ENCODE measurements at places on chromosomes 3 and 15. TPM values are rescaled to one million over a fixed set of nuclear protein-coding genes. Genes with fewer than 3 reads are reported as not detected.

Gene PARP6
- total RNA-seq = 33.7 TPM

Gene FOXB1
- total RNA-seq = not detected

Gene LIPC
- 1.2 TPM for total RNA-seq

Gene AP3B2
- 2.0 TPM for total RNA-seq

Gene IL20RB
- 0.42 TPM for total RNA-seq

Gene PRTG
- total RNA-seq = 16.2 TPM

Gene VGLL3
- 36.2 TPM for total RNA-seq

Gene SNURF
- total RNA-seq = 51.9 TPM

Gene TRANK1
- 40.1 TPM for total RNA-seq

Gene GOLGA6D
- total RNA-seq = not detected

Gene MESD
- 24.8 TPM for total RNA-seq

Gene ITIH4
- 3.3 TPM for total RNA-seq

Gene ZNF385D
- total RNA-seq = 46.2 TPM

Gene AADACL2
- 0.48 TPM for total RNA-seq

Gene MOBP
- total RNA-seq = 0.05 TPM

Gene AGBL1
- 1.5 TPM for total RNA-seq

Gene ETV5
- 12.8 TPM for total RNA-seq

Gene ITIH1
- total RNA-seq = not detected

Gene BBS4
- total RNA-seq = 54.5 TPM

Gene SLC12A8
- 2.9 TPM for total RNA-seq

Gene TUBGCP5
- total RNA-seq = 45.8 TPM

Gene PIGX
- 30.6 TPM for total RNA-seq

Gene GHSR
- total RNA-seq = not detected

Gene PARP15
- total RNA-seq = 1.3 TPM

Gene TMC3
- 0.95 TPM for total RNA-seq

Gene SKOR1
- 0.21 TPM for total RNA-seq

Gene LRRIQ4
- not detected for total RNA-seq

Gene COLQ
- total RNA-seq = 6.8 TPM

All from urinary bladder (tissue), 4 donors.